Activated naive CD4-positive, alpha-beta T cell treated with anti-CD3 and anti-CD28 coated beads, Interleukin-2, amount 50 U/mL, for 72 hours (primary cell): ENCODE measurements at places on chromosomes 11 and 22. TPM values are rescaled to one million over a fixed set of nuclear protein-coding genes. Genes with fewer than 3 reads are reported as not detected.

The TEX54 gene
- not detected for total RNA-seq

The SYT13 gene
- not detected for total RNA-seq

The CSTPP1 gene
- total RNA-seq, result 12.5 TPM

The FIBIN gene
- total RNA-seq, result not detected

The BACE1 gene
- 0.11 TPM for total RNA-seq

The LRRN4CL gene
- 0.48 TPM for total RNA-seq

The OR52N4 gene
- total RNA-seq, result 1.3 TPM

The OR52H1 gene
- not detected for total RNA-seq

The GGTLC2 gene
- total RNA-seq, result not detected

The LRRC32 gene
- 0.30 TPM for total RNA-seq

The NLRP10 gene
- total RNA-seq, result not detected

The IFITM10 gene
- 1.8 TPM for total RNA-seq

The UCP2 gene
- total RNA-seq, result 326 TPM

The GDPD4 gene
- total RNA-seq, result not detected

The MOGAT2 gene
- total RNA-seq, result not detected
